BE2C (cell line): ENCODE measurements at places on chromosomes 3 and 15.

GRCh38 chr15:55652909-55653495 is 64.9 kb upstream of the PYGO1 start:
- DNase-seq: no peak

DNA sequence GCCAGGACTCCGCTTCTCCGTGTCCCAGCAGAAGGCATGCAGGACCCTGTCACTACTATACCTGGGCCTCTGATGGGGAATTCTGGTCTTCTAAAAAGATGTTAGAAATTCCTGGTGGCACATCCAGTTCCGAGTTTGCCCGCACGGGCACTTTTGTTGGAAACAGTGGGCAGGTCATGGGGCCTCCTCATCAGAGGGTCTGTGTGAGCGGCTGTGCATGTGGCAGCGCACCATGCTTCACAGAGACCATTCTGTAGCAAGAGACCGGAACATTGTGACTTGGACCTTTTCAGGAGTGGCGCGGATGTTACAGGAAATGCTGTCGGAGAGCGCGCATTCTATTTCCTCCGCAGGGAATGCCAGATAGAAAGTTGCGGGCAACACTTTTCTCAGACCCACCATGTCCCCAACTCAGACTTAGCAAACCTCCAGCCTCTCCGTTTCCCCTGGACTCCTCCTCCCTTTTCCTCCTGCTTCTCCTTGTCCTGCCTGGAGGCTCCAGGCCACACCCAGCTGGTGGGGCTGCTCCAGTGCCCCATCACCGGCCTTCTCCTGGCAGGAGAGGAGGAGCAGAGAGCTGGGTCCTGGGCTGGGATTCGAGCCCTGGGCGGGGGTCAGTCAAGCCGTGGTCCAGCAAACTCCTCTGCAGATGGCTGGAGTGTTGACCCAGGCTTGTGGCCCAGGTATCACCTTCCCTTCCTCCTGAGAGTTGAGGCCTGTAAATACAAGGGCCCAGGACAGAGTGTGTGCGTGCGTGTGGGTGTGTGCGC is 46.6 kb downstream of the KLF13 start:
- no peak for DNase-seq

DNA sequence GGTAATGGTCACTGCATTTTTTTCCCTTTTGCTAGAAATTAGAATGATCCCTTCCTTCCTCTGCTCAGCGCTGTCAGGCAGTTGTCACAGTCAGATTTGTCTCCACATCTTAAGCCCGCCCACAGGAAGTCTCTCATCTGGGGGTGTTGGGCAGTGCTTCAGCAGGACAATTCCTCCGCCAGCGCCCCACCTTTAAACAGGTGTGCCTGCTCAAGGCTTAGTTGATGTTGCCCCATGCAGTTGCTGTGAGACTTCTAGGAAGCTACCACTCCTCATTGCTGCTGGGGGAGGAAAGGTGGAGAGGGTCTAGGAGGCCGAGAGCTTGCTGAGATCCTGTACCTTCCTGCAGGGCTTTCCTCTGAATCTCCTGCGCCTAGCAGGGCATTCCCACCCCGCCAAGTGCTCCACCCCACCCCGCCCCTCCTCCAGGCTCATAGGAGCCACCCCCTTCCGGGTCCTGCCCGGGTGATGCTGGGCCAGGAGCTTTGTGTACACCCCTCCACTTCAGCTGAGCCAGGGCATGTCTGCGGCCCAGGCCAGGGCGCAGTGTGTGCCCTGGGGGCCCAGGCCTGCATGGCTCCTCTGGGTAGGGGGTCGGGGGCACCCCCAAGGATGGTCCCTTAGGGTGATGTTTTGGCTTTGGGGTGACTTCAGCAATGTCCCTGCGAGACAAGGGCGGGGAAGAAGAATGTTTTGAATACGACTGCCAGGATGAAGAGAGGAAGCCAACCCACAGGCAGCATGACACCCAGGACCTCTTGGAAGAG is 68.7 kb downstream of the TRAK1 start:
- peak; percentile 52 for DNase-seq

- no peak for DNase-seq
These were observed 15.3 kb downstream of the IGDCC3 start for GRCh38 chr15:65362491-65362890.

DNA sequence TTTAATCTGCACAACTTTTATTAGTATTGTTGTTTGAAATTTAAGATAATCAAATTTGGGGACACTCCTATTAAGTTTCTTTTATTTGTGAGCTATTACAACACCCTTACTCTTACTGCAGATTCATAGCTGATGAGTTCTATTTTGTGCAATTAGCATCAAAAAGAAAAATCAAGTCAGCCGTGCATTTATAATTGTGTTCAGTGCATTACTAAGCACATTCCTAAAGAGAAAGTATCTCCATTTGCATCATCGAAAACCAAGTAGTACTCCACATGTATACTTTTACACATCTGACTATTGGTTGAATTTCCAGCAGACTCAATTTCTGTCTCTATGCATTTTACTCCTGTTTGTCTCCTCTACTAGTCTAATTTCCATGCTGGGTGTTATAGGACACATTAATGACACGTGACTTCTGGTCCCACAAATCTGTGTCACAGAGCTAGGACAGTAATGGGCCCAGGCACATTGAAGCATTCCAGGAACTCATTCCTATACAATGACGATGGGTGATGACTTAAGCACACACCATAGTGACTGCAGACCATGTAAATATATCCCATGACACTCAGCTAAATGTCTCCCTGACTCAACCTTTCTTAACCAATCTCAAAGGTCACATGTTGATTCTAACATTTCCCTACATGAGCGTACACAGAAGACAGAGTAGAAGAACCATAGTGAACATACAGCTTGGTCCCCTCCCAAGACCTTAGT is 477.5 kb downstream of the LPP start:
- no peak for DNase-seq

DNA sequence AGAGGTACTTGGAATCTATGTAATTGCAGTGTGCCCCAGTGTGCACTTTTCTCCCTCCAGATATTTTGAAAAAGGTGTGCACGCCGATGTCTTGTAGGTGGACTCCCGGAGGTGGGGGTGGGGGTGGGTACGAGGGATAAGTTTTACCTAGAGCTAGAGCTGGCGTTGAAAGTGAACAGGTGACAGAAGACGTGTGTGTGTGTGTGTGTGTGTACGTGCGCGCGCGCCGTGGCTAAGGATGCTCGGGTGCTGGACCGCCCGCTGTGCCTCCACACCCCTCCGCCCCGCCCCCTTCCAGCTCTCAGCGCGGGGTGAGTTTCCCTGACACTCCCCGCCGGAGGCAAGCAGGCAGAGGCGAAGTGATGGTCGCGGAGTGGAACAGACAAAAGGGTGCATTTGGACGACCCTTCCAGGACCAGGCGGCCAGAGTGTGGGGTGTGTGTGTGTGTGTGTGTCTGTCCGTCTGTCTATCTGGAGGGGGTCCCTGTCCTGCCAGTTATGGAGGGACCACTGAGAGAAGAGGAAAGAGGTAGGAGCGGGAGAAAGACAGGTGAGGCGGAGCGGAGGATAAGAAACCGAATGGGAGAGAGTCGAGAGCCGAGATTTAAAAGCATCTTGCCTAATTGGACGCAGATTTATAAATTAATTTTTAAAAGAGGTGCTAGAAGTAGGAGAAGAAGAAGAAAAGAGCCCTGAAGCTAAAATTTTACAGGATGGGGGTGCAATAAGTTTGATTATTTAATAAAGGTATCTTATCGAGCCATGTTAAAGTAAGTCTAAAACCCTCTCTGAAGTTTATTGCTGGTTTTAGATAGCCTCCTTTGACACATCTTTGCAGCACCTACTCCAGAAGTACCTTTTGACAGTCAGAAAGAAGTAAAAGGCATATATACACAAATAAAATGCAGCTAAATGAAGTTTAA is 335.8 kb upstream of the THRB start:
- DNase-seq: peak; percentile 12

GRCh38 chr3:18027161-18027939 is 284.9 kb upstream of the TBC1D5 start:
- DNase-seq: no peak

DNA sequence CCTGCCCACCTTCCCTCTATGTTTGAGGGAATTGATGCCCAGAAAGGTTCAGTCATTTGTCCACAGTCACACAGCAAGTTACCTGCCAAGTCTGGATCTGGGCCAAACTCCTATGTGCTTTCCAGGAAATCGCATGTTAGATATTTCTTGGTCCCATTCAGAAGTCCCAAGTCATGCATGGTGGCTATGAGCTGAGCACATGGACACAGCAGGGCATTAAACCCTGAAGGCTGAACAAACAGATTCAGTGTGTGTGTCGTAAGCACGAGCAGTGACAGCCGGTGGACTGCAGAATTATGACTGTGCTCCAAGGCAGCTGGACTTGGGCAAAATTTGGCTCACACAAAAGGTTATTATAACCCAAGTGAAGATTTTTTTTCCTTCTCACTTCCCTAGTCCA is 11.4 kb upstream of the SLC6A6 start:
- no peak for DNase-seq

GRCh38 chr3:126126811-126127431 is 43.0 kb upstream of the SLC41A3 start:
- DNase-seq: no peak

GRCh38 chr3:50972029-50972428 is 297.3 kb downstream of the DOCK3 start:
- no peak for DNase-seq

- no peak for DNase-seq
These were observed 365.3 kb upstream of the EPHA3 start for GRCh38 chr3:88742106-88742505.

GRCh38 chr3:134622806-134623365 is 27.9 kb downstream of the KY start:
- DNase-seq: no peak

GRCh38 chr3:175411946-175412345 is 552.8 kb downstream of the NAALADL2 start:
- no peak for DNase-seq

DNA sequence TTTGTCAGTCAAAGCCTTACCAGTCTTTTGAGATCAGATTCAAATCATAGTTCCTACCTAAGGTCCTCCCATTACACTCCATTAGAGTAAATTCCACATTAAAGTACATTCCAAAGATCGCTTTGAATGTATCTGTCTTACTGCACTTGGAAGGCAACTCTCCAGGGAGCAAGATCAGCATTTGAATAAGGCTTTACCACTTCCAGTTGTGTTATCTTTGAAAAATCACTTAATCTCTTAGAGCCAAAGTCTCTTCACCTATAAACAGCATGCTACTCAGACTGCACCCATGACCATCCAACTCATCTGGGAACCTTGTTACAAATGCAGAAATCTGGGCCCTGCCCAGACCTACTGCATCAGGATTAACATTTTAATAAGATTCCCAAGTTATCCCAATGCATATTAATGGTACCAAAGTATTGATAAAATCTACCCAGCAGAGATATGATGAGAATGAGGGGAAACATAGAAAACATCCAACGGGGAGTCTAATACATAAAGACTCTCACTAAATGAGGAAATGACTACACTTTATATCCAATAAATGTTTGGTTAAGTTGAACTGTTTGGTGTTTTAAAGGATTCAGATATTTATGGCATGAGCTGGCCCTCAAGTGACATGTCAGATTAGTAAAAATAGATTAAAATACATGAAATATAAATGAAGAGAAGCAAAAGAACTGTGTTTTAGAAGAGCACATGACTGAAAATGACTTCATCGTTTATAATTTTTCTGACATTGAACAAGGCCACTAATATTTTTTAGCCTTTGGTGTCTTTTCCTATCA is 75.9 kb downstream of the TNIK start:
- DNase-seq: no peak

DNA sequence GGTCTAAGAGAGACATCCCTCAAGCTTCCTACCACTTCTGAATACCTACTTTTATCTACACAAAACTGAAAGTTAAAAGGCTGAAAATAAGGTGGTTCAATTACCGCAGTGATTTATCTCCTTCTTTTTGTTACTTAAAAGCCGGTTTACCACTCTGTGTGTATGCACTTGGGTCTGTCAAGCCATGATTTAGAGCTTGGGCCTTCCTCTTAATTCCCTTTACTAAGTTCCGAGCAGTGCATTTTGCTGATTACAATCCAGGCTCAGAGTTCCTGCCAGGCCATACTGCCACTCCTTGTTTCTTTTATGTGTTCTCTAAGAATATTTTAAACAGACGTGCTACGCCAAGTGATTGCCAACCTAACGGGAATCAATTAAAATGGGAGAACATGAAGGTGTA is 16.5 kb downstream of the KCTD6 start:
- DNase-seq: no peak

GRCh38 chr3:121411523-121411922 is 134.3 kb downstream of the POLQ start:
- no peak for DNase-seq

GRCh38 chr3:48679411-48680391 is 6.0 kb downstream of the NCKIPSD start:
- no peak for DNase-seq

DNA sequence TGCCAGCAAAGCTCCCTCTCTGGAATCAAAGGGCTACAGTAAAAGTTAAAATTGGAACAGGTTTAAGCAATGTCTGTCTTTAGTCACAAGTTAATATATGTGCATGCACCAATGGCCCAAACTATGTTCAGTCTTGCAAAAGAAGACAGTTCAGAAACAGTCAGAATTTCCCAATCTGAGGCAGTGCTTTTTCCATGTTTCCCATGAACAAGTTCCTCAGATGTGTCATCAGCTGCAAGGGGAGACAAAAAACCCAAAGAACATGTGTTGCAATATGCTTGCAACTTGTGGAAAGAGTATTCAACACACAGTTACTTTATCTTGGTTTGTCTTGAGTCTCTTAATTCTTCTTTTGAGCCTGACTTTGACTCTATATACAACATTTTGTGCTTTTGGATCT is 148.4 kb downstream of the USP13 start:
- no peak for DNase-seq

- DNase-seq: no peak
These were observed 21.7 kb downstream of the PXYLP1 start for GRCh38 chr3:141253326-141253725.

- DNase-seq: no peak
These were observed 277.3 kb downstream of the GABRG3 start for GRCh38 chr15:27248251-27248650.

GRCh38 chr3:139774560-139775302 is 97.0 kb upstream of the NMNAT3 start:
- DNase-seq: peak; percentile 62

DNA sequence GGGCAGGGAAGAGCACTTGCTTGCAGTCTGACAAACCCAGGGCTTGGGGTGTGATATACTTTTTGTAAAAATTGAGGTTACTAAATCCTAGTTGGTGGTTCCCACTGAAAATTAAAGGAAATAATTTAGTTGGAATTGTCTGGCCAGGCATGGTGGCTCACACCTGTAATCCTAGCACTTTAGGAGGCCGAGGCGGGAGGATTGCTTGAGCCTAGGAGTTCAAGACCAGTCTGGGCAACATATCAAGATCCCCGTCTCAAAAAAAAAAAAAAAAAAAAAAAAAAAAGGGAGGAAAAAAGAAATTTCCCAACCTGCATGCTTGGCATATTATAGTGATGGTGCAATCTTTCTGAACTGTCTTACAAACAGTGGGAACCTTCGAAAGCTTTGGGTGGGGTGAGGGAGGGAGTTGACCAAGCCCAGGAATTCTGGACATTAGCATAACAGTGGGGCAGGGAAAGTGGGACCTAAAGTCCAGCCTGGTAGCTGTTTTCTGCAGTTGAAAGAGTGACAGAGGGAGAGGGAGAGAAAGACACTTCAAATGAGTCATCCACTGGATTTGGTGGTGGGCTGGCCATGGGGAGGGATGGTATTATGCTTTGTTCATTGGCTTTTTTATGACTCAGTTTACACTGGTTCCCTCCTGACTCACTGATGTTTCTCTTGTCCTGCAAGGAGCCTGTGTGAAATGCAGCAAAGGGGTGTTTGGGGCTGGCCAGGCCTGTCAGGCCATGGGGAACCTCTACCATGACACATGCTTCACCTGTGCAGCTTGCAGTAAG is 41.1 kb downstream of the LIMD1 start:
- DNase-seq: no peak
